ENCODE measurements at places on chromosomes 1 and 21.

- DNase-seq: no peak
Observed at GRCh38 chr1:47181095-47181954, 8.5 kb downstream of the PDZK1IP1 start.

DNA sequence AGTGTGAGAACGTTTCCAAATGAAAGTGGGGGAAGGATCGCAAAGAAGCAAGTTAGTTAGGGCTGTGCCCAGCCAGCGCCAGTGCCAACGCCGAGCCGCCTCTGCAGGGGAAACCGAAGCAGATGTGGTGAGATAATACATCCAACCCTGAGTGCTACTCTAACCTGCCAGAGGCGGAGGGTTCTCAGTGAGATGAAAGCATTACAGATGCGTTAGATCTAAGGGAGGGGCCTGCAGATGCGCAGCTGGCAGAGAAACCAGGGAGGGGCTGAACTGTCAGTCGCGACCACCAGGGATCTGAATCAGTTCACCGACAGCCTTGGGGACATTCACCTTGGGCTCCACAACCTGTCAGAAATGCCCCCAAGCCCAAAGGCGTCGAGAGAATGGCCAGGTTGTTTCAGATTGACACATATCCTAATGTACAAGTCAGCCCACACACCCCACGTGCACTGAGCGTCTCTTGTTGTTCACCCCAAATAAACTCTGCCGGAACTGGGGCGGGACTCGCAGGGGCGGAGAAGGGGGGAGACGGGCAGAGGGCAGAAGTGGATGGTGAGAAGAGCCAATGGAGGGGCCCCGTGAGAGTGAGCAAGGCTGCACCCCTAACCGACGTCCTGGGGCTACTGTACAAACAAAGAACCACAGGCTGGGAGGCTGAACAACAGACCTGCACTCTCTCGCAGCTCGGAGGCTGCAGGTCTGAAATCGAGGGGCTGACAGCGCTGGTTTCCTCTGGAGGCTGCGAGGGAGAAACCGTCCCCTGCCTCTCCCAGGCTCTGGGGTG, 8.7 kb upstream of the UMODL1 start:
- peak; percentile 93 for DNase-seq

DNA sequence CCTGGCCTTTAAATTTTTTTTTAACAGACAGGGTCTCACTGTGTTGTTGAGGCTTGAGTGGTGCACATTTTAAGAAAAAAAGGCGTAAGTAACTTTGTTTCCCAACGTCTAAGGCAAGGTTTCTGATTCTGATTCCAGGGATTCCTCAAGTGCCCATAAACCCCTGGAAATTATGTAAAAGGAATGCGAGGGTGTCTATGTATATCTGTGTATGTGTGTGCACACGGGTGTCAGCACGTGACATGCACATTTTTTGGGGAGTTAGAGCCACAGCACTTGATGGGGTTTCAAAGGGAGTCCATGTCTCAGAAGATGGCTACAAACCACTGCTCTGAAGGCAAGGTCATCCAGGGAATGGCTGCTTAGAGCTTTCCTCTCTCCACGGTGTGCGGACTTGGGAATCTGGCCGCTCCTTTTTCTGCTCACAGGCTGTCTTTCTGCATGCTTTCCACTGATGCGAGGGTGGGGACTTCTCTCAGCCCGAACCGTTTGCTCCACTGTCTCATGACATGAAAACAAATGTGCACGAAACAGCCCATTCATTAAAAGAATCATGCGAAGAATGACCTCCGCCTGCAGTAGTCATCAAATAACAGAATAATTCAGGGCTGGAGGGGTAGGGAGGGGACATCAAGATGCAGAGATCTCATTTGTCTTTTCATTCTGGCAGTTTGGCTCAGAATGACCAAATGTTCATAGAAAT, 18.7 kb upstream of the RERE start:
- DNase-seq: no peak

DNA sequence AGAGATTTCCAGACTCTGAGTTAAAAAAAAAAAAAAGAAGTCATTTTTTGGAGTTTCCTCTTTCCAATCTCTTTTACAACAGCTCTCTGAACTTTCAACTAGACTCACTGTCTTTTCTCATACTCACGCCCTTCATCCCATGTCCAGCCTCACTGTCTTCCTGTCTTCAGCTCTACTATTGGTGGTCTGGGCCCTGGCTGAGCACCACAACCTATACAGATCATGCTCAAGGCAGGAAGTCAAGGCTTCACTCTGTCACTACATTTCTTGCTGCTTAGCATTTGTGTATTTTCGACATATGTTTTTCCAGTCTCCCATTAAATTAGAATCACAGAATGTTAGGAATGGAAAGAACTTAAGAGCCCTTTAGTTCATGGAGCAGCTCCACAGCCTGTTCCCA, 106.4 kb upstream of the PPP2R5A start:
- DNase-seq: no peak

- DNase-seq: no peak
Observed at GRCh38 chr1:106061586-106062495, 994.6 kb upstream of the PRMT6 start.

DNA sequence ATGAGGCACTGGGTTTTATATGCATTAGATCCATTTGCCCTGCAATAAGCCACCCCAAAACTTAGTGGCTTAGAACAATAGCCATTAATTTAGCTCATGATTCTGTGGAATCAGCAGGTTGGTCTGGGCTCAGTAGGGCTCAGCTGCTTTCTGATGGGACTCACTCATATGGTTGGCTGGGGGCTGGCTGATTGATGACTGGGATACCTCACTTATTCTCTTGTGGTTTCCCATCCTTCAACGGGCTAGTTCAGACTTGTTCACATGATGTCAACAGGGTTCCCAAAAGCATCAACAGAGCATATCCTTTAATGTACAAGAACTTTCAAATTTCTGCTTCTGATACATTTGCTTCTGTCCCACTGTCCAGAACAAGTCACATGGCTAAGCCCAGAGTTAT, 43.2 kb downstream of the DNM3 start:
- no peak for DNase-seq

GRCh38 chr1:190376044-190376443, 101.6 kb downstream of the BRINP3 start:
- no peak for DNase-seq

DNA sequence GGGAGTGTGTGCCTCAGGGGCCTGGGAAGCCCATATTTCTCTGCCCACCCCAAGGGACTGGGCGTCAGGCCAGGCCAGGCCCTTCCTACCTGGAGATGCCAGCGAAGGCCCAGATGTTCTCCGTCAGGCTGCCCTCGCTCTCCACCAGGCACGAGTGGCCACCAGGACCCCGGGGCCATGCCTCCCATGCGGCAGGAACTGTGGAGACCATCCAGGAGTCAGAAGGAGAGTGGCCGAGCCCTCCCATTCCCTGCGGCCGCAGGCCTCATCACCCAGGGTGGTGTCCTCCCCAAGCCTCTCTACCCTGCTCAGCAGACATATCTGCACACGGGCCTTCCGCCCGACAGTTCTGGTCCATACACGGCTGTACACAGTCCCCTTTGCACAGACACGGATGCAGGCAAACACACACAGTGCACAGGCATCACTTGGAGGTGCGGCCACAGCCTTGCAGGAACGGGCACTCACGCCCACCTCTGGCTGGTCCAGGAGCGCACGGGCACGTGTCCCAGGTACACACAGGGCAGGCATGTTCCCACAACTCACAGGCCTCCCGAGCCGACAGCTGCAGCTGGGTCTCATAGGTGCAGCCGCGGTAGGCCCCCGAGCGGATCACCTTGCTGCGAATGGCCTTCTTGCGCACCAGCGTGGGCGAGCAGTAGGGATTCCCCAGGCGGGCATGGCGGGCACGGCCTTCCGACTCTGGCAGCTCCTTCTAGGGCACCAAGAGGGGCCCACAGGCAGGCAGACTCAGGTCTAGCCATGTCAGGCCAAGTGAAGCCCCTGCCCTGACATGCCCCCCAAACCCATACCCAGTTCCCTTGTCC, 5.9 kb upstream of the KIF17 start:
- no peak for DNase-seq

GRCh38 chr1:87437663-87438295, 109.1 kb downstream of the LMO4 start:
- DNase-seq: no peak

GRCh38 chr1:211468595-211468994, 23.4 kb downstream of the RD3 start:
- no peak for DNase-seq

DNA sequence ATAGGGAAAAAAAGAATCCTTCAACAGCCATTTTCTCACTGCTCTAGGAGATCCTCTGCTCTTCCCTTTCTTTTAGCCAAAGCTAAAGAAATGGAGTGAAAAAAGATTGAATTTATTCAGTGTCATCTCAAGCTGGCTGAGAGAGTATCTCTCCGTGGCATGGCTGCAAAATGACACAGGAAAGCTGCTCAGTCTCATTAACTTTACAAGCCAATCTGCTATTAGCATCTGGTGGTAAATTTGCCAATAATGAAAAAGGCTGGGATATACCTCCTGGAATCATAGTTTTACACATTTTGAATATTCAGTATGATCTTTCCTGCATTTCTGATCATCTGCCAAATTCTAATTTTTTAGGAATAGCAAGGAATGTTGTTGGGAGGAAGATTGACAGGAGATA, 176.8 kb upstream of the CHRM3 start:
- DNase-seq: no peak

DNA sequence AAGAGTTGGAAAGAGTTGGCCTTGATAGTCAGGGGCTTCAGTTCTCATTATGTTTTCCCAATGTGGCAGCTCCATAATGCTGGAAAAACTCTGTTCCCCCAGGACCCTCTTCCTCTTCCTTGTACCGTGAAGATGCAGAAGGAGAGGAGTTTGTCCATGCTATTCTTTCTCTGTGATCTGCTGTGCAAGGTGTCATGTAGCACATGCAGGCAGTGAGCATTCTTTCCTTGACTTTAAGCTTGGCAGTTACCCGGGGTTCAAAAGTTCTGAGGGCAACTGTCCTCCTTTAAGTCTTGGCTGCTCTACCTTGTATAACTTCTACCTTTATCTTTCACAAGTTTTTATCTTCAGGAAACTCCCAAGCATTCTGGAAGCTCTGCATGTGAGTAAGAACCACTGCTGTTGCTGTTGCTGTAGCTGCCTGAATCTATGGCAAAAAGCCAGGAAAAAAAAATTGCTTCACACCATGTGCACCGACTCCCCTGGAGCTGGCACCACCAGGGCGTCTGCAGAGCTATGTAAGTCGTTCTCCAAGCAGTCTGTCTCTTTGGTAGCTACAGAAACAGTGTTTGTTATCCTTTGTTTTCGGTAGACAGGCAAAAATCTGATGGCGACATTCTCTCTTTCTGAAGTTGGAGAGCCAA, 42.7 kb upstream of the SLC16A1 start:
- no peak for DNase-seq

DNA sequence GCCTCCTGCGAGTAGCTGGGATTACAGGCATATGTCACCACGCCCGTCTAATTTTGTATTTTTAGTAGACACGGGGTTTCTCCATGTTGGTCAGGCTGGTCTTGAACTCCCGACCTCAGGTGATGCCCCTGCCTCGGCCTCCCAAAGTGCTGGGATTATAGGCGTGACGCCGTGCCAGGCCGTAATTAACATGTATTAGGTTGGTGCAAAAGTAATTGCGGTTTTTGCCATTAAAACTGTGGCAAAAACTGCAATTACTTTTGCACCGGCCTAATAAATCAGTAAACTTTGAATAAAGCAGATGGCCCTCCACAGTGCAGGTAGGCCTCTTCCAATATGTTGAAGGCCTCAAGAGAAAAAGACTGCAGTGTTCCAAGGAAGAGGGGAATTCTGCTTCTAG, 35.4 kb downstream of the TNFRSF9 start:
- DNase-seq: no peak

GRCh38 chr21:43755820-43756594, 20.1 kb downstream of the CSTB start:
- no peak for DNase-seq

DNA sequence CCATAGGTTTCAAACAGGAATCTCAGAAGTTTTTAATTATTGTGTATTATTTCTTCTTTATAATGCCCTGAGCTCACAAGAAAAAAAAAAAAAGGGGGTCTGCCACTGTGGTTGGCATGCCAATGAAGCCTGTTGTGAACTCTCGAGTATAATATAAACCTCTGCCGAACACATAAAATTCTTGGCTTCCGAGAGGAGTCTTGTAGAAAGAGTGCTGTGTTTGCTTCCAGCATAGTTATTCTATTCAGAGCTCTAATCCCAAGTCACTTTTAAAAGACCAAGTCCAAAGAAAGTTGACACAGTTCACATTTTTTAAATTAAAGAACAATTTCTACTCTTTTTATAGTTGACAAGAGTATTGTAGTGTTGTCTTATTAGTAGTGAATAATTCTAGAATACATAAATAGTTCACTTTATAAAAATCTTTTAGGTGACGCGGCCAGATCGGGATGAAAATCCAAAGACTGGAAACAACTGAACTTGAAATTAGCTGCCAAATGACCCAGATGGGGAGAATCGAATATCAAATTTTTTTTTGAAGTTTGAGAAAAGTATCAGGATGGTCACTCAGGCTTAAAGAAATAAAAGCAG, 293.2 kb downstream of the DUSP10 start:
- DNase-seq: no peak

GRCh38 chr1:7426780-7427604, 344.1 kb upstream of the VAMP3 start:
- DNase-seq: no peak

- DNase-seq: no peak
Observed at GRCh38 chr1:75132812-75133619, 1.2 kb upstream of the LHX8 start.

DNA sequence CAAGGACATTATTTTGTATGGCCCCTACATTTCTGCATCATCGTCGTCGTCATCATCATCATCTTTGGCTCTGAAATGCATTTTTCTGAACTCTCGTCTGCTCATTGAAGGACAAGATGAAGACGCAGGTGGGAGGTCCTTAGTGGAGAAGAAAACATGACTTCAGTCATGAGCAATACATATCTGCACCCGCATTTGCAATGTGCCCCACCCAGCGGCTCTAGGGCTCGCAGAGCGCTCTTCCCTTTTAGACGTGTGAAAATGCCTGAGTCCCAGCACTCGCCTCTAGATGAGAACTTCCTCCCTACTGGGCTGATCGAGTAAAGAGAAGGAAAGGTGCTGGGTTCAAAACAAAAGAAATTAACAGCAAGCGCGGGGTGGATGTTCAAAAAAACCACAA, 10.1 kb downstream of the C1orf174 start:
- DNase-seq: no peak

- DNase-seq: no peak
Observed at GRCh38 chr1:160129966-160130365, 14.4 kb downstream of the ATP1A2 start.

- no peak for DNase-seq
Observed at GRCh38 chr1:234091065-234091401, 186.6 kb downstream of the SLC35F3 start.

DNA sequence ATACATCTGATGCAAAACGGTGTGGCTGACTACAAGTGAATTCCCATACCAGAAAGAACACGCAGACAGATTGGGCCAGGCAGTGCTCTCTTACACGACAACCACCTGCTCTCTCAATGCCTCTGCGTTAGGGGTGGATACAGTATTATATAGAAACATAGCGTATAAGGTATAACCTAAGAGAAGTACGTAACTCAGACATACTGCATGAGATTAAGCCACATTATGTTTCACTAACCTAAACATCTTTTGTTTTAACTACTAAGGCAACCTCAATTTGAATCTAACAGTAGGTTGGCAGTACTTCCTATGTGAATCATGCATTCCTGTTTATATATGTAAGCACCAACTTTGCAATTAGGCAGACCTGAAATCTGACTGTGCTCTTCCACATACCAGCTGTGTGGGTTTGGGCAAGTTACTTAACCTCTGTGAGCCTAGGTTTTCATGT, 58.1 kb upstream of the COA6 start:
- DNase-seq: no peak

- DNase-seq: no peak
Observed at GRCh38 chr1:165598676-165599059, 32.4 kb upstream of the MGST3 start.
